Ascending aorta (tissue), 2 donors: ENCODE measurements at places on chromosomes 2 and 18.

- peak; percentile 68 for DNase-seq
Observed at GRCh38 chr18:5543773-5544389, at the start of gene EPB41L3. Gene EPB41L3 (minus strand): TSS chr18:5543997. CDS start chr18:5489183, 54,814 bp downstream.

GRCh38 chr18:77059294-77059916 is 73.2 kb downstream of the MBP start:
- DNase-seq: no peak

DNA sequence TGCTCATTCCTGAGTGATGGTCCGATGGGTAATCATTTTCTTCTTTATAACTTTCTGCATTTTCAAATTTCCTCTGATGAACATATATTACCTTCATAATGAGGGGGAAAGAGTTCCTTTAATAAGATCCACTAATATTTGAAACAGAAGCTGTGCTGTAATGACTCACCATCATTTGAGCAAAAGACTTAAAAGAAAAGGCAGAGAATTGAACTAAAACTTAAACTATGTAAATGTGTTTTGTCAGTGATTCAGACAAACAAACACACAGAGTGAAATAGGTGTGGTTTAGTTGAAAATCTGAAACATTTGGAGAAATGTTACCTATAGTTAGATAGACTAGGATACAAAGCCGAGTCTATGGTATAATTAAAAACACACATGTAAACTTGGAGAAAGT is 209.6 kb downstream of the STK39 start:
- no peak for DNase-seq

DNA sequence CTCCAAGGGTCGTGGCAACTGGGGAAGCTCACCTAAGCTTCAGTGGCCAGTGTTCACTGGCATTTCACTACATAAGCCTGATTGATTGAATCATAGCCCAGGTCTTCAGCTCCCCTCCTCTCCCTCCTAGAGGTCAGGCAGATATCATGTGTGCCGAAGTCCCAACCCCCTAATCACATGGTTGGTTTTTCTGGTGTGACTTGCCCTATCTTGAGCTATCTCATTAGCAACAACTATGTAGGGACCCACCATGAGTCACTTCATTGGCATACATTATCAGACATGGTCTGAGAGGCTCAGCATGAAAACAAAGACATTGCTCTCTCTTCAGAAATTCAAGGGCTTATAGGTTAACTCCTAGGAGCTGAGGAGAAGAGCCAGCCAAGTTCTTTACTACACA is 76.8 kb downstream of the LYPD1 start:
- DNase-seq: no peak

DNA sequence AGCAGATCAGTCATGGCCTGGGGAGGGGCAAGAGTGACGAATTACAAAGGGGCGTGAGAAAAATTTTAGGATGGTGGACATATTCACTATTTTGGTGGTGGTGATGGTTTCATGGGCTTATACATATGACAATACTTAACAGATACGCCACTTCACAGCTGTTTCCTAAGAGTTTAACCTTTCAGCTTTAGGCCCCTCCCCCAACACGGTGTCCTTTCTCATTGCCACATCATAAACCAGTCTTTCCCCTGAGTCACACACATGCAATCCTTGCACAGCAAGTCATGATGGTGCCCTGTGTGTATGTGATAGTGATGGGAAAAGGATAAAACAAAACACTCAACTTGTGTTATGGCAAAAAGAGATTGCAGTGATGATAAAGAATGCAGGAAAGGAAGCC is 47.6 kb upstream of the IL1R1 start:
- DNase-seq: no peak

DNA sequence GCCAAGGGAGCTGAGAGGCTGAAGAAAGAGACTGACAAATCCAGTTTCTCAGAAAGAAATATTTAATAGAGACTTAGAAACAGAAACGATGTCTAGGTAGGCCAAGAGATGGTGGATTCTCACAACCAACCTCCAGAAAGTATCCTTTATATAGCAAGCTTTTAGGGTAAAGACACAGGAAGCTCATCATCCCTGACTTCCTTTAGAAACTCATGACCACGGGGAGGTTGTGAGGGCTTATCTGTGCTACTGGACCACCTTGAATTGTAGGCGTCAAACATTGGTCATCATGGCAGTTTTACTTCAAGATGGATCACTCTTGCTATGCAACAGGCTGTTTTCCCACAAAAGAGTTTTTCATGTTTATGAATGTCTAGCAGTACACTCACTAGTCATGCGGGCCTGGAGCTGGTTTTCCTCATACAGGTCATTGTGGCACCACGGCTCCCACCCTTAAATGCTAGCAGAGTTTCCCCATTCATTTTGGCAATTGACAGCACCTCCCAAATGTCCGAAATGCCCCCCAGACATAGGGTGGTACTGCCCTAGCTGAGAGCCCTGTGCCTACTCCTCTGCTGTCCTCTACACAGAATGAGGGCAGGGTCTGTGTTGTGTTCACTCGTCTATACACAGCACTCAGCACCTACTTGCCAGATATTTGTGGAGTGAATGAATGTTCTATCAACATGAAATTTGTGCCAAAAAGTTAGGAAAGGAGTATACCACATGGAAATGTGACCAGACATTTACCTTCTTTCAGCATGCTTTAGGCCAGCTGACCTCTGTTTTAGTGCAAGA is 89.0 kb downstream of the TMEM247 start:
- DNase-seq: no peak
